ENCODE measurements at places on chromosomes 2 and 18. TPM values are rescaled to one million over a fixed set of nuclear protein-coding genes. Genes with fewer than 3 reads are reported as not detected.

Gene PLB1
- total RNA-seq: 7.8 TPM

Gene KCNIP3
- total RNA-seq: 7.5 TPM

Gene PSMA8
- under 0.01 TPM for total RNA-seq

Gene RGPD4
- total RNA-seq: not detected

Gene MYO7B
- 1.9 TPM for total RNA-seq

GRCh38 chr18:57439985-57440330 lies 4.8 kb downstream of the ONECUT2 start:
- no peak for DNase-seq

GRCh38 chr2:95384854-95385569 lies 17.5 kb upstream of the FAHD2A start:
- DNase-seq: no peak

DNA sequence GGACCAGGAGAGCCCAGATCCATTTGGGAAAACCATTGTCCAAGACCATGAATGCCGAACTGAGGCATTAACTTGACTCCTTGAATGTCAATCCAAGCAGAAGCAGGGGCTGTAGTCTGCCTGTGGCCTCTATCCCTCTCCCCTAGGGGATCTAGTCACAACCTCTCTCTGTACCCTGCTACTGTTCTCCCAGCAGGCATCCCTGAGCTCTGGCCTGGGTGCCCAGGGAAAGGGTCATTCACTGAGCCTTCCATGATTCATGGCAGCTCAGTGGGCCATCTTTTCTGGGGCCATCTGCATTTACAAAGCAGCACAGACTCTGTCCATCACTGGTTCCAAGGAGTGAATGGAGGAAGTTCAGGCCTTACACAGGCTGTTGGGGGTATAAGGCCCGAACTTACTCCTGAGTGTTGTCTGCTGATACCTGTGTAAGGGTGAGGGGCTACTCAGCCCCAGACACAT lies 151.8 kb downstream of the ZFP36L2 start:
- DNase-seq: no peak

GRCh38 chr2:160478660-160479059 lies 14.9 kb downstream of the RBMS1 start:
- no peak for DNase-seq

GRCh38 chr18:43068781-43069180 lies 46.7 kb downstream of the RIT2 start:
- DNase-seq: no peak

DNA sequence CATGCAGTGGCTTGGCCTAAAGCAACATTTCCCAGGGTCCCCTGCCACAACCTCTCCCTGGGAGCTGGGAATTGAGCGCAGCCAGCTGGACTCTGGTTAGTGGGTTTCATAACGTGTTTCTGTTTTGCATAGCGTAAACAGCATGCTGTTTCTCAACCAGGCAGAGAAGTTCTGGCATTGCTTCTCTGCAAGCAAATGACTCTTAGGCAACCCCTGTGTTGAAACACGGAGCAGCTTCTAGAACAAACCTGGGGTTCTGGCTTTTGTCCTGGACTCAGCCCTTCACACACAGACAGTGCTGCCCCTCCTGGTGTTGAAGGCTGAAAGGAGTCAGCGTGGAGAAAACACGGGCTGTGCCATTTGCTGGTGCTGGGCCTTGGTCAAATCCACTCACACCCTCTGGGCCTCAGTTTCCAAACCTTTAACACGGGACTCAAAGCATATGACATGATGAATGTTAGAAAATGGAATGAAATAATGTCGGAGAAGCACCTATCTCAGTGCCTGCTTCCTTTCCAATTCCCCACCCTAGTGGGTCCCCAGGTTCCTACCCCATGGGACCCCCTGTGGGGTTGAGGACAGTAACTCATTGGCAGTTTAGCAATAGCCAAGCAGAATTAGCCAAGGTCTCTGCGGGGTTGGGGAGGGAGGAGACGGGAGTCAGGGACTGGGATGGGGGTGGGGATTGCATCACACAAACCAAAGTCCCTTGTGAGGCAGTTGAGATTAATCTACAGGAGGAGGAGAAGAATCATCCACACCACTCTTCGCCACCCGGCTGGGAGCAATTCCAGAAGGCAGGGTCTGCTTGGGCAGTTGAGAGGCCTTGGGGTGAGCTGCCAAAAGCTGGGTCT lies 30.2 kb upstream of the IL1R2 start:
- no peak for DNase-seq

DNA sequence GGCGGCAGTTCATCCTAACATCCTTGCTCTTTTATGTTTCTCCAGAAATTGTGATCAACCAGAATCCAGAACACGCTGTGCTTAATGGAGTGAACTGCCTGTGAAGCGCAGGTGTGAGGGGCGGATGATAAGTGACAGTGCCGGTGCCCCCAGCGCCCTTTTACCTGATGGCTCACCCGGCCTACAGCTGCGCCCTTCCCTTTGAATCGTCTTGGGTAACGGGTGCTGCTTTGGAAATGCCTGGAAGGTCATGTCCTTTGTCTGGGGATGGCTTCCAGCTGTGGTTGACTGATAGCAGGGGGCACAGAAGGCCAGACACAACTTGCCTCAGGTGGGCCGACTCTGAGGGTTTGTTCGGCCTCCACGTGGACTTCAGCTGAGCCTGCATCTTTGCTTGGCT lies 119.4 kb downstream of the LPIN1 start:
- DNase-seq: no peak

- no peak for DNase-seq
These were observed 123.1 kb upstream of the NCKAP5 start for GRCh38 chr2:133691336-133691735.

GRCh38 chr2:43134571-43134889 lies 91.9 kb downstream of the ZFP36L2 start:
- DNase-seq: no peak
